NCI-H526 treated with DMSO at 0.1 percent for 48 hours (cell line): ENCODE measurements at places on chromosomes 12 and 14.

- DNase-seq: no peak
Observed at GRCh38 chr14:67158566-67158965, 30.7 kb upstream of the GARIN2 start.

DNA sequence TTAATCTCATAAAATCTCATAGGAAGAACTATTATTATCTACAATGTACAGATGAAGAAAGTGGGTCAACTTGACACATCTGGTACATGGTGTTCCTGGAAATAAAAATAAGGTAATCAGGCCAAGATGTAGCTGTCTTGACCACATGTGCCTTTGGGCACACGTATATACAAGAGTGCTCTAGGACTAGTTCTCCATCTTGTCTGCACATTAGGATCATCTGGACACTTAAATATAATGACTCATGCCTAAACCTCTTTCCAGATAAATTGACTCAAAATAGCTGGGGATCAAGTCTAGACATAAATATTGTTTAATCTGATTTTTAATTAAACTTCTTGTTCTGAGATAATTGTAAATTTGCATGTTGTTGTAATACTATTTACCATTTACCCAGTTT is 182.6 kb downstream of the CNTN1 start:
- no peak for DNase-seq

DNA sequence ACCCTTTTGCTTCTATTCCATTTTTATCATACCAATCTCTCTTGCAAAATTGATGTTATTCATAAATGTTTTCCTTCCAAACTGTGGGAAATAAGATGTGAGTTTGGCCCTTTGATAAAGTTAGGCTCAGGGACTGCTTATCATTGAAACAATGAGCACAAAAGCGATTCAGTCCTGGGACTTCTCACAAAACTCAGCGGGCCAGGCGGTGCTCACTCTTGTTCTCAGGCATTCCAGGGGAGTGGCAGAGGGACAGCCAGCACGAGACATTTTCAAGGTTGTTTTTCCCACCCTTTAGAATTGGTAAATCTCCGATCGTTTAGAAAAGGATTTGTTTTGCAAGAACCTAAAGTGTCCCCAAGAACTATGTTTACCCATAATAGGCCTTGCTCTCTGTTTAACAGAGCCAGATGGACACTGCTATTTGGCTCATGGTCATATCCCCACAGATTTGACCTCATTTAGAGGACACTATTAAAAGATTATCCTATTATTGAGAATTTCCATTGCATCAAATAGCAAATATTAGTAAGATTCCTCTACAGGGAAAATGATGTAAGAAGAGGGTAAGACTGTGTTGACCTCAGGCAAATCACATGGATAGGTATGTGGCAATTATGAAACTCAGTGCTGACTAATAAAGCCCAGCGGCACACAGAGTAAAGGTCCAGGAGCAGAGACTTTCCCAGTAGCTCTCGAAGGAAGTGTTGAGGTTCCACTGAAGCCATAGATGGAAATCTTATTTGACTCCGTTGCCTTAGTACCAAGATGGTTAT is 102.7 kb upstream of the USP44 start:
- no peak for DNase-seq

GRCh38 chr14:104556256-104557021 is 23.1 kb upstream of the C14orf180 start:
- no peak for DNase-seq
